Activated T-helper 17 cell treated with anti-CD3 and anti-CD28 coated beads, Interleukin-2, amount 50 U/mL, for 72 hours (primary cell): ENCODE measurements at places on chromosomes 1 and 21.

DNA sequence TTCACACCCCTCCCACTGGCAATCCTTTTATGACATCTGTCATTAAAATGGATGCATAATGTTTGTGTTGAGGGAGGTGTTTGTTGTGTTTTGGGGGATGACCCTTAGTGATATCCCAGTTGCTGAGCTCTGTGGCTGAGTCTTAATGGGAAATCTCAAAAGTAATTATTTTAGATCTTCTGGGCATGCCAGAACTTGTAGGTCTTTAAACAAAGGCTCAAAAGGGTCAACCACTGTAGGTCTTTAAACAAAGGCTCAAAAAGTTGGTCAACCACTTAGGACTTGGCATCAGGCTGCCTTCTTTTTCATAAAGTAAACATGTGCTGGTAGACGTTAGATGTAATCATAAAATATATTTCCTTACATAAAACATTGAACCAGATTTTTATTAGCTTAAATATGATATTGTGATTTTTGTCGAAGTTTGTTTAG lies 78.0 kb downstream of the CDC14A start:
- ATAC-seq, result no peak

DNA sequence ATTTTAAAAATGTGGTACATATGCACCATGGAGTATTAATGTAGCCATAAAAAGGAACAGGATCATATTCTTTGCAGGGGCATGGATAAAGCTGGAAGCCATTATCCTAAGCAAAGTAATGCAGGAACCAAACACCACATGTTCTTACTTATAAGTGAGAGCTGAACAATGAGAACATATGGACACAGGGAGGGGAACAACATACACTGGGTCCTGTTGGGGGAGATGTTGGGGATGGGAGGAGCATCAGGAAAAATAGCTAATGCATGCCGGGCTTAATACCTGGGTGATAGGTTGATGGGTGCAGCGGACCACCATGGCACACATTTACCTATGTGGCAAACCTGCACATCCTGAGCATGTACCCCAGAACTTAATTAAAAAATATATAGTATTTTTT lies 352.5 kb upstream of the KAZN start:
- no peak for ATAC-seq

DNA sequence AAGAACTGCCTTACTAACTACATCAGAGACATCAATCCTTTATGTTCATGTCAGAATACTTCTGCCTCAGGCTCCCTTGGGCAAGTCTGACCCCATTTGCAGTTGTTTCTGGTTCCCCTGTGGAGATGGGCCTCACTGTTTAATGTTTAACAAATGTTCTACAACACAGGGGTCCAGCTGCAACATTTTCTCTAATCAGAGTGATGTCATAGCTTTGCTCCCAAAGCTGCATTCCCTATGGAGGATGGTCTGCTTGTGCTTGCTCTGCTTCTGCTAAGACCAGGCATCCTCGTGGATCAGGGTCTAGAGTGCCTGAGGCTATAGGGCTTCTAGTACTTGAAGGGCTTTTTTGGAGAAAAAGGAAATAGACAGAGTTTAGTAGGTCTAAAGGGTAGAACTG lies 1071.2 kb downstream of the TTLL7 start:
- no peak for ATAC-seq

- ATAC-seq, result no peak
Measured at GRCh38 chr21:45509566-45510465, 32.4 kb downstream of the SLC19A1 start.

- ATAC-seq, result peak; percentile 95
Measured at GRCh38 chr1:6414443-6414844, 5.3 kb downstream of the HES2 start.

GRCh38 chr1:157097692-157098091 lies 1.9 kb downstream of the ETV3L start:
- no peak for ATAC-seq

DNA sequence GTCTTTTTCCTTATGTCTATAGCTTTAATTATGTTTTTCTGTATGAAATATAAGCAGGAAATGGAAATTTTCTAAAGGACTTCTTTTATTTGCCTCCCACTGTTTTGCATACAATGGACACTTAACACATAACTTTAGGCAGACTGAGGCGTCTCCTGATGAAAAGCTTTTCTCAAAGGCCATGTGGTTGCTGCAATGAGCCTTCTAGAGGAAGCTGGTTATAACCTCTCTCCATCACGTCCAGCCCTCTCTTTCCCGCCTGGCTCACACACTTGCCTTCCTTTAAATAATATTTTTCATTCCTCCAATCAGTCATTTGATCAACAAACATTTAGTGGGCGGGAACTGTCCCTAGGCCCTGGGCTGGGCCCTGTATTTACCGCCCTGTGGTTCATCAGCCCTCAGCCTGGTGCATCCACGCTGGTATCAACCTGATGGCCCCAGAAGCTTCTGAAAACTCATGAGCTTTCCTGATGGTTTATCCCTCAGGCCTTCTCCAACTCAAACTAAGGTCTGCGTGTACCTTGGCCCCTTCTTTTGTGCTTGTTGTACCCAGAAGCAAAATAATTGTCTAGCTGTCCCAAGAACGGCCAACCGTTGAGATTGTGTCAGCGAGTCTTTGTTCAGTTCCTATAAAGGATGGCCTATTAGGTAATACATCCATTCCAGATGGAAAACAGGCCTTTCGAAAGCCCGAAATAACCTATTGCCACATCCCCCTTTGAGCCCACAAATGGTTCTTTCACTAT lies 75.3 kb upstream of the LYST start:
- no peak for ATAC-seq

- ATAC-seq, result no peak
Measured at GRCh38 chr21:42918291-42918690, 7.1 kb downstream of the ERVH48-1 start.

- no peak for ATAC-seq
Measured at GRCh38 chr1:64570267-64570855, 100.4 kb downstream of the CACHD1 start.

DNA sequence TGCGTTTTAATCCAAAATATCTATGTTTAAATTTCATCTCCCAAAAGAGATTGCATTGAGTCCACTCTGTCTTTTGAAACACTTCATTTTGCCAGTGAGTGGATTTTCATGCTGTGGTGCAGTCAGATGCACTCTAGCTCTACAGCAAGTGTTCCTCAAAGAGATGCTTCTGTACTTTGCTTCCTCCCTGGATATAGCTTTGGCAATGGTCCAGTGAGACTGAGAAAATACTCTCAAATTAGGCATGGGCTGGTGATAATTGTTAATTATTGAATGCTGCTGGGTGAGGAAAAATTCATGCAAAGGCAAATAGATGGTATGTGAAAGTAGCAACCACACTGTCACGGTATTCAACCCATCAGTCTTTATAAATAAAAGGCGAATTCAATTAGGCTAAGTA lies 396.9 kb downstream of the ADGRL2 start:
- no peak for ATAC-seq

DNA sequence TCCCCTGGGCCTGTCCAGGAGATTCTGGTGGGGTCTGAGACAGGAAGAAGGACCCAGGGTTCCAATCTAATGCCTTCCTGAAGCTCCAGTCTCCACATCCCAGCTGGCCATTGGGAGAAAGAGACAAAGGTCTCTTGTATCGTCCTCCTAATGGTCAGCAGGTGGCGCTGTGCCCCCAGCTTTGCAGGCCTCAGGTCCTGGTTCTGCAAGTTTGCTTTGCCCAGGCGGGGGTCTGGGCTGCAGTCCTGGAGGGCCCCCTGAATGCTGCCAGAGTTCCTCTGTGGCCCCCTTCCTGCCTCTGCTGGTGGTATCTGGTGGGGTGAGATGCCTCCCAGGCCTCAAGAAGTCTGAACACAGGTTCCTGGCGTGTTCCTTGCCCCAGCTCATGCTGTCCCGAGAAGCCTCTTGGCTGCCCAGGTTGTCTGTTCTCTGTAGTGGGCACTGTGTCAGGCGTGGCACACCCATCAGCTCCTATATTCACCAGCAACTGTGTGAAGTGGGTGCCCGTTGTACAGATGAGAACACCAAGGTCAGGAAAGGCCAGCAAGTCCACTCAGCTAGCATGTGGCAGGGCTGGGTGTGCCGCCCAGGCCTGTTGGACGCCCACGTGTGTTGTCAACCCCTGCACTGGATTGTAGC lies 33.8 kb upstream of the CSF3R start:
- peak; percentile 68 for ATAC-seq

- peak; percentile 91 for ATAC-seq
Measured at GRCh38 chr1:61741711-61742619, at the start of gene PATJ. Gene PATJ (plus strand): TSS chr1:61742480. CDS start chr1:61762893, 20,413 bp downstream.

- ATAC-seq, result no peak
Measured at GRCh38 chr1:25111706-25112105, 120.6 kb downstream of the SYF2 start.

DNA sequence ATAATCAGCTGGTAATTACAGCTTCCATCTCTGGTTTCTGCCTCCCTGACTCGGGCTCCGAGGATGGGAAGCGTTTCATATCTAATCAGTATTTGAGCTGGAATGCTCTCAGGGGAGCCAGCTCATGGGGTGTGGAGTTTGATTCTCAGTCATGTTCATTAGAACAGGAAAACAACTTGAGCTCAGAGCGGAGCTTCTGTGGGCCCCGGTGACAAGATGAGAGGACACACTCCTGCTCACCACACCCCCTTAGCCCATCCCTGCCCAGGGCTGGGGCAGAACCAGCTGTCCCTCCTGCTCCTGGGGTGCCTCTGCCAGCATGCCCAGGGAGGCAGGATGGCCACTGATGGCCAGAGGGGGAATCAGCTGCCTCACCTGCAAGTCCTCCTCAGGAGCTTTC lies 726.0 kb downstream of the PTPRU start:
- ATAC-seq, result no peak

- peak; percentile 48 for ATAC-seq
Measured at GRCh38 chr21:18041012-18041411, 203.6 kb upstream of the CHODL start.

DNA sequence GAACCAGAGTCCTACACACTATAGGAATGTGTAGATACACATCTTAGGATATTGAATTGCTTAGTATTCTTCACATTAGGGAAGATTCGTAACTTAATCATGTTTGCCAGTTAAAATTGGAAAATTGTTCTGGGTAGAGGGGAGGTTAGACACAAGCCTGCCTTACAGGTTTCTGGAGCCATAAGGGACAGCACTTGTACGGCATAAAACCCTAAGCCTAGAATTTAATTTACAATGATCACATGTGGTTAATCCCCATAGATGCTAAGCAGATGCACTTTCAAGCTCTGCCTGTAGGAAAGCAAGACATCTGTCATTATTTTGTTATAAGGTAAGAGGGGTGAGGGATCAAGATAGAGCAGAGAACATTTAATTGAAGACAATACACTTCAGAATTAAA lies 820.7 kb downstream of the NCAM2 start:
- ATAC-seq, result no peak

DNA sequence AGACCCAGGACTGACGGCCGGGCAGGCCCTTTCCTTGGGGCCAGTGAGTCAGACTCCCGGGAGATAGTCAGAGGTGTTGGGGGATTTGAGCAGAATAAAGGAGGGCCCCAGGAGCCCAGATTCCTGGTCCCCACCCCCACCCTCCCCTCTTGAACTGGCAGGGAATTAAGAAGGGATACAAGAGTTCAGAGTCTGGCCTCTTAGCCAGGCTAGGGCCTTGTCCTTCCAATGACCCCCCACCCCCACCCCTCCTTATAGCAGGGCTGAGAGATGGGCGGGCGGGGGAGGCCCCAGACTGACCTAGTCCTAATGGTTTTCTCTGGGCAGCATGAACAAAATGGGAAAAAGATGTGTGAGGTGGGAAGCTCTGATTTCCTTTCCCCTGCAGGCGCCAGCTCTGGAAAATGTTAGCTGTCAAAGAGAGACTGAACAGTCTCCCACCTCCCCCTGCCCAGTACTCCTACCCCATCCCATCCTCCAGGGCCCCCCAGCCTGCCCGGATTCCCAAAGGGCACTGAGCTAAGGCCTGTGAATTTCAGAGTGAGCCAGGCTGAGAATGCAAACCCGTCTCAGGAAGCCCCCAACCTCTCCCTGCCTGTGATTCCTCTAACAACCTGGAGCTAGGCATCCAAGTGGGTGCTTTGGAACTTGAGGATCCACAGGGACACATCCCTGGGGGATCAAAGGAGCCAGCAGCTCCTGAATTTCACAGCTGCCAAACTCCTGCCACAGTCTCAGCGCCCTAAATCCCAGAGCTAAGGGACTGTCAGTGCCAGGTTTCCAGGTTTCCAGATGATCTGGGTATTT lies 5.8 kb upstream of the CRABP2 start:
- ATAC-seq, result no peak

DNA sequence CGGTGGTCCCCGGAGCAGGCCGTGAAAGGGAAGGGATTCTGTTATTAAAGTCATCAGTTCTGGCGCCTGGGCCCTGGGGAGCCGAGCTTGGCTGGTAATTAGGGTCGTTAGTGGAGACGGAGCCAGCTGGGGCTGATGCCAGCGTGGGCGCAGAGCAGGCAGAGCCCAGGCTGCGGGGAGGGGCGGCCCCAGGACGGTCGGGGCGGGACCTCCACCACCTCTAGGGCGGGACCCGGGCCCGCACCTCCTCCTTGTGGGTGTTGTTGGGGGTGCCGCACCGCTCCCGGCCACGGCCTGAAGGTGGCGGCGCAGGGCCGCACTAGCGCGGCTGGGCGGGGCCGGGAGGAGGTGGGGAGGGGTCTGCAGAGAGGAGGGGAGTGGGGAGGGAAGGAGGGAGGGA lies 470.6 kb downstream of the PTPRU start:
- ATAC-seq, result peak; percentile 61

DNA sequence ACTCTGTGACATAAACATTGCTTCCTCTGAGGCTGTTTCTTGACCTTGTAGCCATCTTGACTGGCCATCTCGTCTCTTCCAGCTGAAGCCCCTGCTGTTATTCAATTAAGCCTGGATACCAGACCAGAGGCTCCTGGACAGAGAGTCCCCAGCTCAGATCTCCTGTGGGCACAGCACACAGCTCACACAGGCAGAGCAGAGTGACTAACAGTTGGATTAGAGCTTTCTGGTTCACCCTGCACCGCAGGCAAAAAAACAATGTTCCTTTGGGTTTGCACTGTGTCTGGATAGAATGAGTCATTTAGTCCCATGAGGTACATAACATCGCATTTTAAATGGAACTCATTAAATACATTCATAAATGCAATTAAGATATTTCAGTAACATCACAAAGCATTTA lies 33.4 kb upstream of the USH2A start:
- ATAC-seq, result no peak

GRCh38 chr1:226304291-226304955 lies 4.5 kb downstream of the LIN9 start:
- no peak for ATAC-seq

DNA sequence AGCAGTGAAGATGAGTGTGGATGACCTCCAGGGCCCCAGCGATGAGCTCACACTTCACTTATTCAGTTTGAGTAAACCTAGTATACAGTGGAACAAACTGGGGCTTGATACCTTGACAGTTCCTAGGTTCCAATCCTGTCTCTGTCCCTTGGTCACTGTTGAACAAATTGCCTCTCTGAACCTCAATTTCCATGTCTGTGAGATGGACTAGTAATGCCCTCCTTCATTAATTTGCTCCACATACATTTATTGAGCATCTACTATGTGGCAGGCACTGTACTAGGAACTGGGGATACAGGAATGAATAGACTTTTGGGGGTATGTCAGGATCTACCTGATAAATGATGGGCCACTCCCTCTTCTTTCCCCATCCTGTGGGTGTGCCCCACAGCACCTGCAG lies 57.3 kb downstream of the SDC3 start:
- ATAC-seq, result no peak

GRCh38 chr21:44454747-44455523 lies at the start of gene LRRC3:
Gene LRRC3 (plus strand): TSS chr21:44455510. CDS start chr21:44456645, 1,135 bp downstream.
- peak; percentile 77 for ATAC-seq
